Glomerular endothelial cell (primary cell): ENCODE measurements at places on chromosomes 3 and 15.

DNA sequence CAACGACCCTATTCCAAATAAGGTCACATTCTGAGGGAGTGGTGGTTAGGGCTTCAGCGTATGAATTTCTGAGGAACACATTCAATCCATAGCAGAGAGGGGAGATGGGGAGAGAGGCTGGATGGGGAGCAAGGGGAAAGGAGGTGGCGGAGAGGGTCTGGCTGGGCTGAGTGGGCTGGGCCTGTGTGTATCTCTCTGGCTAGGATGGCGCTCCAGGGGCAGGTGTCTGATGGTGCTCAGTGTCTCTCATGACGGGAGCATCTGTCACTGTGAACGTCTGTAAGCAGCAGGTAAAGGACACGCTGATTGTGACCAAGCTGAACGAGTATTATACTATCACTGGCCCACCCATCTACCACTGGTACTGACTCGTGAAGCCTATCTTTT is 159.6 kb downstream of the XXYLT1 start:
- no peak for DNase-seq

DNA sequence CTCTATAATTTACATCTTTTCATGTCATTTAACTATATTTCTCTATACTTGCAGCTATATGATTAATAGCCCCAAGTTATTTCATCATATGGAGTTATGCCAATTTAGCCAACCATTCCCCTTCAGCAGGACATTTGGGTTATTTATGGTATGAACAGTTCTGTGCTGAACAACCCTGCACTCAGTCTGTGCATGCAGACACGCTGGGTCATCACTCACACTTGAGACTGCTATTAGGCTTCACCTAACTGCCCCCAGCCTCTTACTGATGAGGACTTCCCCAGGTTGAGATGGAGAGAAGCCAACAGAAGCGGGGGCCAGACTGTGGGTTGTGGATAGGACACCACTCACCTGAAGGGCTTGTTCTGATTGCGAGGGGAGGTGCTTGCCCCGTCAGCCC is 7.3 kb downstream of the TADA3 start:
- DNase-seq: no peak

- DNase-seq: no peak
Measured at GRCh38 chr3:17062736-17063135, 178.0 kb downstream of the PLCL2 start.

GRCh38 chr3:171967932-171968678 is 71.3 kb upstream of the FNDC3B start:
- no peak for DNase-seq

DNA sequence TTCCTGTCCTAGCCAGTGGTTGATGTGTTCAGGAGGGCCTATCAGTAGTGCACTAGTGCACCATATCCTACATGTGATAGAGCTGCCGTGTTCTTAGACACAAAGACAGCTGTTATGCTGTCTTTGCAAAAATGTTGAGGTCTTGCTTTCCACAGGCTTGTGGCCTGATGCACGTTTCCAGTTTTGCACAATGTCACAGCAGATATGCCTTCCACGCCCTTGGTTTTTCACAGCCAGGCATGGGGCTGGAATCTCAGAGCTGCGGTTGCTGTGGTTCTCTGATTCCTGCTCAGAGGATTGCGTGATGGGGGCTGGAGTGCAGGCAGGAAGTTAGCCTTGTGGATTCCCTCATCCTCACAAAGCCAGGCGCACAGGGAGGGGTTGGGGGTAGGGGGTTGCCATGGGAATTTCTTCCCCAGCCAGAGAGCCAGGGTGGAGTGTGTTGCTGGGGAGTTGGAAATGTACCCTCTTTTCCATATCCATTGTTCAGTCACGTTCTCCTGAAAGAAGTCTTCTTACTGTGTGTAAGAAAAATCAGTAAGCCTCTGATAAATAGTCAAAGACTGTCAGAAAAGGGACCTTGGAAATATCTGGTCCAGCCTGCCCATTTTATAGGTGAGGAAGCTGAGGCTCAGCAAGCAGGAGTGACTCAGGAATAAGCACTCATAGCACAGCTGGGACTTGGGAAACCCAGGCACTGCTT is 79.4 kb downstream of the SMAD3 start:
- DNase-seq: no peak

- DNase-seq: no peak
Measured at GRCh38 chr3:5707794-5708193, 520.3 kb downstream of the EDEM1 start.

DNA sequence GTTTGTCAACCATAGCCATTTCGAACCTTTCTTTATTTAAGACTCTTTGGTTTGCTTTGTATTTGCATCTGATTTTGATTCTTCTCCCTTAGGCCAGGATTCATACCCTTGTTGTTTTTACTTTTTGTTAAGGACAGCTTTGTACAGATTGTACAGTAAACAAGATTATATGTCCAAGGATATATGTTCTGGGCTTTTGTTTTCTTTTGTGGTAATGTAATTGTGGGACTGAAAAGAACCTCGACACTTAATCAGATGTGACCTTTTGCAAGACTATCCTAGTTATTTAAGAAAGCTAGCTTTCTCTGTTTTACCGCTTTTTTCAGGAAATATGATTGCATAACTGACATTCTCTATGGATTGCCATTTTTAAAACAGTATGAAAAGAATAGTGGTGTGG is 67.0 kb upstream of the SAMMSON start:
- DNase-seq: no peak

DNA sequence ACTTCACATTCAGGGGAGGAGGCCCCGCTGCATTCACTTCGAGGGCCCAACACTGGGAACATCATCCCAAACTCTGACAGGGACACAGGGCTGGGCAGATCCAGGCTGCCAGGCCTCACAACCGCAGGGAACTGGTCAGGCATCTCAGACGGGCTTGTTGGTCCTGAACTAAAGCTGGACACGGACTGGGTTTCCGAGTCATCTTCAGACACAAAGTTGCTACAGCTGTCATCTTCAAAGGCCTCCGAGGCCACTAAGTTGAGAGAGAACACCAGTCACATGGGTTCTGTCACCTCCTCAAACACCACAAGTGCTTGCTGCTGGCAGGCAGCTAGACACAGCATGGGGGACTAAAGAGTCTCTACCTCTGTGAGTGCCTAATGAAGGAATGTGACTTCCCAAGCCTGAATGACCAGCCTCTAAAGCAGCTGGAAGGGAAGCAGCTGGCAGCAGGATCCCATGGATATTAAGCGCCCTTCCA is 50.9 kb downstream of the CAPN7 start:
- no peak for DNase-seq

DNA sequence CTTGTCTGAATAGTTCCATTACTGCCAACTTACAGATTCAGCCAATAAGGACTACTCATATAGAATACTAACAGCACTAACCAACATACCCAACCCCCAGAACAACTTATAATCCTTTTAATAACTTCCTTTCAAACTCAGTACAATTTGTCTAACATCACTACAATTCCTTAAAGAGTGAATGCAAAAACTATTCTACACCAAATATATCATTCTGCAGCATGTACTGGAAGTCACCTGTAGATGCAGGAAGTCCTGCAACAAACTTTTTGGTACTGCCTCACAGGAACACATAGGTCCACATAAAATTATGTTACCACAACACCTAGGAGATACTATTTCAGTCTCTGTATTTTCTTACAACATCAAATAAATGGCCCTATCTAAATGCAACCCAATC is 2.1 kb downstream of the CCNL1 start:
- no peak for DNase-seq

GRCh38 chr3:152193673-152194267 is 75.0 kb upstream of the MBNL1 start:
- no peak for DNase-seq

DNA sequence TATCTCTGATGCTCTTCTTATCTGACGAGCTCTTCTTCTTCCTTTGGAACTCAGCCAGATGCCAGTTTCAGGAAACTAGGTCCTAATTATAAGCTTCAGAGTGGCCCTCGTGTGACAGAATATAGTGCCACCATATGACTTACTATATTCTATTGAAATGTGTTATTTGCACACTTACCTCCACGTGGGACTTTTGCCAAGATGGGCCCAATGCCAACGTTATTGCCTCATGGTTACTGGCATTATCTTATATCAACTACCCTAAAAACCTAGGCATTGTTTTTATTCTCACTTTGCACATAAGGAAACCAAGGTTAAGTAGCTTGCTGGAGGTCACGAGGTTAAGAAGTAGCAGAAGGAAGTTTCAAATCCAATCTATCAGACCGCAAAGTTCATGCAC is 71.3 kb upstream of the SLCO3A1 start:
- no peak for DNase-seq

DNA sequence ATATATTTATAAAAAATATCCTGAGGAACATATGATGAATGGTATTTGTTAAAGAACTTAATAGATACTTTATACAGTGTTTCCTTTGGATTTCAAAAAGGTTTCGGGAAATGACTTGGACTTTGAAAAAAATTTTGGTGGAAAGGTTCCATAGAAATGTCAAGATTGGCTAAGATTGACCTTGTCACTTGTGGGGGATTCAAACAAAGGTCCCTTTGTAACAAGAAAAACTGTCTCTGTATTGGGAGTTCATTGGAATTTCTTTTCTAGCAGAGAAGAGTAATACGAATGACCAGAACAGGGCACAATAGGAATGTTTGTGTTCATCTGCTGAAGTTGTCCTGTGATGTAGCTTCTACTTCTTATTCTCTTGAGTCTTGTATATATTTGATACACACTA is 43.2 kb downstream of the ARHGEF26 start:
- DNase-seq: no peak

- no peak for DNase-seq
Measured at GRCh38 chr3:156727519-156728205, 53.3 kb downstream of the TIPARP start.

GRCh38 chr3:3066378-3066777 is 43.8 kb downstream of the IL5RA start:
- no peak for DNase-seq

- no peak for DNase-seq
Measured at GRCh38 chr3:150384296-150385212, 23.5 kb upstream of the TSC22D2 start.

DNA sequence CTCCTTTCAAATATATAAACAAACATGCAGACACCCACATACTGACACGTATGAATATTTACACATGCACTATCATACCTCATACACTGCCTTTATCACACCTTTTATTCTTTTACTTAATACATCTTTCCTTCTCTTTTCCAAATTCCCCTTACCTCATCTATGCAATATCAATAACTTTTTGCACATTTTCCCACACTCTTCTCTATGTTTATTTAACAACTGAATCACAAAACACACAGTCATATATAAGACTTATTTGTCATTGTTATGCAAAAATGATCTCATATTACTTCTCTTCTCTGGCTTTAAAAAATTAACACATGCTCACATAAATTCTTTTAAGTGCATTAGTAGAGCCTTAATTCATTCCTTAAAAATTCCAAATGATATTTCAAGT is 461.4 kb downstream of the DIPK2A start:
- DNase-seq: no peak

DNA sequence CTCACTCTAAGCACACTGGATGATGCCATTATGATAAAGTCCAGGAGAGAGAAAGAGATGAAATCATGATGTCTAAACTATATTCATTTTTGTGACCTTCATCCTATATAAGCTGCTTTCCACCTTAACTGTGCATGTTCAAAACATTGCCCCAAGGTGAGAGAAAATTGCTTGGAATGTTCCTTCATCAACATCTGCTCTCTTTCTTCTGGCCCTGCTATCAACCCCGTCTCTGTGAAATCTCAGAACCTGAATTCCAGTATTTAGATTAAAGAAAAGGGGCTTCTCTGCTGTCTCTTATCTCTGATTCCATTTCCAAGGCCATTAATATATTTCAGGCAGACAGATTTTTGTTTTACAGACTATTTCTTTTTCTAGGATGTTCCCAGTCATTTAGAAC is 47.3 kb upstream of the PHLDB2 start:
- no peak for DNase-seq

- DNase-seq: no peak
Measured at GRCh38 chr15:87492321-87492720, 764.2 kb downstream of the NTRK3 start.

DNA sequence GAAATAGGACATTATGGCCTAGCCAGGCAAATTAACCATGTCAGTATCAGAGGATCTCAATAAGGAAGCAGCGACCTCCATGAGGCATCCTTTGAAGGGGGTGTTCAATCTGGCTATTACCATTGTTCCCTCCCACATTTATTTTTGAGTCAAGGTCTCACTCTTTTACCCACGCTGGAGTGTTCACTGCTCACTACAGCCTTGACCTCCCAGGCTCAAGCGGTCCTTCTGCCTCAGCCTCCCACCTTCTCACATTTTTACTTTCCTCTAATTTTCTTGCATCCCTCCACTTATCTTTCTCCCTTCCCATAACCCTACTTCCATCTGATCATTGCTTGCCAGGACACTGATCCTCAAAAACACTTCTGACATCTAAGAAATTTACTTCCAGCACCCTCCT is 654.0 kb upstream of the NR2F2 start:
- DNase-seq: no peak

DNA sequence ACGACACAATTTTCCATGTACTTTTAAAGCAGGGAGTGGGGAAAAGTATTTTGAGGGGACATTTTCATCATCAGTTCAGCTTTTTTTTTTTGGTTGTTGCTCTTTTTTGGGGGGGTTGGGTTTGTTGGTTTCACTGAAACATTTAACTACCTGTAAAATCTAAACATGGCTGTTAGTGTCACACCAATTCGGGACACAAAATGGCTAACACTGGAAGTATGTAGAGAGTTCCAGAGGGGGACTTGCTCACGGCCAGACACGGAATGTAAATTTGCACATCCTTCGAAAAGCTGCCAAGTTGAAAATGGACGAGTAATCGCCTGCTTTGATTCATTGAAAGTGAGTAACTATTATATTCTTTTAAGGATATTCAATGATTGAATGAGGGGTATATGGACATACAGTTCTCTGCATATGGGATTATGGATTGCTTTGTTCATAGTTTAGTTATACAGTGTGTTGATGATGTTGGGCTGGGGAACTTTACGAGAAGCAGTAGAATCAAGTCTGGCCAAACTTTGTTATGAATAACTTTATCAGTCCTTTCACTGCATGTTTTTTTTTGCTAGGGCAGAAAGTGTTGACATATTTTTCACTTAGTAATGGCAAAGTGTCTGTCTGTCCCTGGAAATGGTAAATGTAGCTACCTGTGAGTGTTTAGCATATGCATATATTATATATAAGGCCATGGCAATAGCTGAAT is 31.5 kb downstream of the MBNL1 start:
- DNase-seq: no peak

GRCh38 chr3:194870394-194871110 is 184.9 kb downstream of the FAM43A start:
- DNase-seq: no peak

DNA sequence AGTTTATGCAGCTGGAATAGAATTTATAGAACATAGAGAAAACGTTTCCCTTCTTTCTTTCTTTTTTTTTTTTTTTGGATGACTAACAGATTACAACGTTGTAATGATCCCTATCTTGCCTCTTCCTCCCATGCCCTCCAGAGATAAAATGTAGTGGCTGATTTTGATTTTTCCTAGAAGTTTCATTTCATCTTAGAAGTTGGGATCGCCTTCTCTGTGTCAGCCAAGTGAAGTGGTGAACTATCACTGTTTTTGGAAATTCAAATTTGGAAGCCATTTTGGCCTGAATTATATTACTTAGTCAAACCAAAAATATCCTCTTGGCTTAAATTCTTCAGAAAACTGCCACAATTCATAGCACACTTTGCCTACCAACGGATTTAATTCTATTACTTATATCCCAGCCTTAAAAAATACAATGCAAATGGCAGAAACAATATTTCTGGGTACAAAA is 1025.5 kb upstream of the NR2F2 start:
- DNase-seq: no peak

GRCh38 chr3:156847752-156848448 is 21.7 kb downstream of the LEKR1 start:
- DNase-seq: no peak
